ENCODE measurements at places on chromosomes 5 and 9.

DNA sequence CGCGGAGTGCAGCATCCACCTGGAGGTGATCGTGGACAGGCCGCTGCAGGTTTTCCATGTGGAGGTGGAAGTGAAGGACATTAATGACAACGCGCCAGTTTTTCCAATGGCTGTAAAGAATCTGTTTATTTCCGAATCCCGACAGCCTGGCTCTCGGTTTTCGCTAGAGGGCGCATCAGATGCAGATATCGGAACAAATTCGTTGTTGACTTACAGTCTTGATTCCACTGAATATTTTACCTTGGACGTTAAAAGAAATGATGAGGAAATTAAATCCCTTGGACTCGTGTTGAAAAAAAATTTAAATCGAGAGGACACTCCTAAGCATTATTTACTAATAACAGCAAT lies 611 bp downstream of the PCDHA3 start:
- no peak for DNase-seq

DNA sequence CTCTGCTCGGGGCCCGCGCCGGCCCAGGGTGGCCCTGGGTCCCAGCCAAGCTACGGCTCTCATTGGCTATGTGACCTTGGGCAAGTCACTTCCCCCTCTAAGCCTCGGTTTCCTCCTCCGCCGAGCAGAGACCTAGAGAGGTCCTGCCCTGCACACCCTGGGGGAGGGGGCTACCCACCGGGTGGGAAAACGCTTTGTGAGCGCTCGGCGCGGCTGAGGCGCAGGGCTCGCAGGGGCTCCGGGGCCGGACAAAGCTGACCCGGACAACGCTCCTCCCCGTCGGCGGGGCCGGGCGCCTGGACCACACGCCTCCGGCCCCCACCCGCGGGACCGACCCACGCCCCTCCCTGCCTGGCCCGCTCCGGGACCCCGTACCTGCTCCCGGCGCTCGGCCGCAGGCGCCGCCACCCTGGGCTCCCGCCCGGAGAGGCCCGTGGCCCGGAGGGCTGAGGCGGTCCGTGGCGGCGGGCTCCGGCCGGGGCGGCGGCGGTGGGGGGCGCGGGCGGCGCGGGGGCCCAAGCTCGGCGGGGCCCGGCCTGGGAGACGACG lies 85.7 kb upstream of the MELK start:
- DNase-seq, result peak; percentile 86

DNA sequence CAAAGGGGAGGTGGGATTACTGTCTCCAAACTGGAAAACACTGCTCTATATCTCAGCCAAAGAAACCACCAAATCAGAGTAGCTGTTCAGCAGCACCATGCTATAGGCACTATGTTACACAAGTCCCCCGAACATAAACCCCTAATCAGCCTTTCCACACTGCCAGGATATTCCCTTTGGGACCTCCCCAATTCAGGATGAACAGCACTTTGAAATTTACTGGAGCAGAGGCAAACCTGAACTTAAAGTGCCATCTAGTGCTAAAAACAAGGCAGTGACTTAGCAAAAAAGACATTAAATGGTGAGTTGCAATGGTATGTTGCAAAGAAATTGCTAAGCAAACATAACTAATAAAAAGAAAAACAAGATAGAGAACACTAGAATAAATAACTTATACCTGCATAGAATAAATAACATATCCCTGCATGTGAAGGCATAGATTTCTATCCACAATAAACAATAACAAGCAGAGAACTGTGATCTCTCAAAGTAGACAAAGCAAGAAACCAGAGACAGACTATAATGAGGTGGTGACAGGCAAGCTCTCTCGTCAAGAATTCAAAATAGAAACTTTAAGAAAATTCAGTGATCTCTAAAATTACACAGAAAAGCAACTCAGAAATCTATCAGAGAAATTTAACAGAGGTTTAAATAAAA lies 584.4 kb upstream of the ACO1 start:
- DNase-seq, result peak; percentile 14

- no peak for DNase-seq
These were observed 12.1 kb downstream of the CCL28 start for GRCh38 chr5:43400082-43400481.

DNA sequence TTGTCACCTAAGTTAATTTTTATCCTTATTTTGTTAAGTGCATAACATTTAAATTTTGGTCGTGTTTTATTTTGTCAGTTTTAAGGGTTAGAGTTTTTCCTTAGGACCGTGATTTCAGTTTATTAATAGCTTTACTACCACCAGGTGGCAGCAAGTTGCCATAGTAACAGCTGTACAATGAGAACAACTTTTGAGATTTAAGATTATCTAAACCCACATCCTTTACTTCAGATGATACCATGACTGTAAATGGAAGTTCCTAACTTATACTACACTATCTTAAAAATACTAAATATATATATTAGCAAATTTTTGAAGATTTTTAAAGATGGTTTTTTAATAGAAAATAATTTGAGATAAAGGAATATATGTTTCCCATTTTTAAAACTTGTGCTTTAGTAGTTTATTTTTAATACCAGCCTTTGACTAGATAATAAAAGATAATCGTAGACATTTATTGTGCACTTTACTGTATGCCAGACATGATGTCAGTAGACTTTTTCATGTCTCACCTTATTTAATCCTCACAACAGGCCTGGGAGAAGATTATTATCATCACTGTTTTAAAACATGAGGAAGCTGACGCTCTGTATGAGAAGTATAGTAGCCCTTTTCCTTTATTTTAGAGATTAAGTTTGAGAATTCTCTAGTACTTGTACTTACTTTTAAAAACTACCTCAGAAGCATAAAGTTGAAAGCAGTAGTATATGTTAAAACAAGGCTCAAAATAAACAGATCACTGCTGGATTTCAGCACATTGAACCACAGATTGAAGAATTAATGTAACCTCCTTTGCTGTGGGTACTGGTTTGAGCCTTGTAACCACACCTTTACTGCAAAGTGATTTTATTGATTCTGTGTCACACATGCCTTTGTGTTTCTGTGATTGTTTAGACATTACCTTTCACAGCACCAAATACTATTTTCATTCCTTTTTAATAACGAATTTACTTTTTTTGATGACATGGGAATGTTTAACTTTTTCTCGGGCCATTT lies 27.5 kb downstream of the SREK1 start:
- DNase-seq, result peak; percentile 82

DNA sequence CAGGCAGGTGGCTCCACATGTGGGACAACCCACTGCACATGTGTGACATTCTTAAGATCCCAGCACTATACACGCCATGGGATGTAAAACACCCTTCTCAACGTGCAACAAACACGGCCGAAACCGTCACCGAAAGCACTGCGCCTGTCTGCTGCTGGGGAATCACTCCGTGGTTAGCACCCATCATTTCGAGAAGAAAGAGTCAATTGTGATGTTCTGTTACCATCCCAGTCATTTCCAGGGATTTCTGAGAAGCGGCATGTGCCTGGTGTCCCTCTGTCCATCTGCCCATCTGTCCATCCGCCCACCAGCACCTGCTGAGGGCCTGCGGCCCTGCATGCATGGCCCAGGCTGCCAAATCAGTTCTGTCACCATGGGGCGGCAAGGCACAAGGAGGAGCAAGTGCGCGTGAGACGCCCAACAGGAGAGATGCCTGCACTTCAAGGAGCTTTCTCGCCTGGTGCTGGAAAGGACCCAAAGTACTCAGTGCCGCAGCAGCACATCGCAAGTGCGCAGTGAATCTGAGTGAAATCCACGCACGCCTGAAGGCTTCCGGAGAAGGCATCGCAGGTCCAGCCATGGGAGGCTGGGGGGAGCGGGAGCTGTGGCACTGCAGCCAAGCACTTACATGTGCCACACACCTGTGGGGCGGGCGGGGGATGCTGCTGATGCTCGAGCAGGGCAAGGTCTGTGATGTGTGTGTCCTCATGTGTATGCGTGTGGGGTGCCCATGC lies 38.0 kb downstream of the VAV2 start:
- peak; percentile 43 for DNase-seq

GRCh38 chr5:44987026-44987425 lies 178.3 kb downstream of the MRPS30 start:
- no peak for DNase-seq

DNA sequence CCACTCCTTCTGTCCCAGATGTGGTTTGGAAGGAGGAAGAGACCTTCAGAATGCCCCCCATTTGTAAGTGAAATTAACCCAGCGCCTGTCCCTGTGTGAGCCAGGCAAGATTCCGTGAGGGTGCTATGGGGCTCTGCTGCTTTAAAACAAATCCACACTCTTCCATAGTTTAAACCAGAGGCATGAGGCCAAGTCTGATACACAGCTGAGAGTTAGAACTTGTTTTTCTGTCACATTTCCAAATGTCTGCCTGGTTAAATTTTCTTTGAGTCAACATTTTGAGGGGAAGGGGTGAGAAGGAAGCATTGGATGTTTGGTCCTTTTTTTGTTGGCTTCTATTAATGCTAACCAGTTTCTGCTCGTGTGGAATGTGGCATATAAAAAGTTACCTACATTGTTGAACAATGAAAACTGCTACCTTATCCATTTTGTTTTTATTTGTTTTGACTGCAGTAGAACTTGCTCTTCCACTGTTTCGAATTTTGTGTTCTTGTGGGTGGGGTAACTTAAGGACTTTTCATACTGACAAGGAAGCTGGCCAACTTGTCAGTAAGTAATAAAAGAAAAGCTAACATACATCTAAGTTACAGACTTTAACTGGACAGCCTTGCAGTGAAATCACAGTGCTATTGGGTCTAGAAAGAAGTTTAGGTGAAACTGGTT lies 12.9 kb downstream of the RGMB start:
- no peak for DNase-seq

DNA sequence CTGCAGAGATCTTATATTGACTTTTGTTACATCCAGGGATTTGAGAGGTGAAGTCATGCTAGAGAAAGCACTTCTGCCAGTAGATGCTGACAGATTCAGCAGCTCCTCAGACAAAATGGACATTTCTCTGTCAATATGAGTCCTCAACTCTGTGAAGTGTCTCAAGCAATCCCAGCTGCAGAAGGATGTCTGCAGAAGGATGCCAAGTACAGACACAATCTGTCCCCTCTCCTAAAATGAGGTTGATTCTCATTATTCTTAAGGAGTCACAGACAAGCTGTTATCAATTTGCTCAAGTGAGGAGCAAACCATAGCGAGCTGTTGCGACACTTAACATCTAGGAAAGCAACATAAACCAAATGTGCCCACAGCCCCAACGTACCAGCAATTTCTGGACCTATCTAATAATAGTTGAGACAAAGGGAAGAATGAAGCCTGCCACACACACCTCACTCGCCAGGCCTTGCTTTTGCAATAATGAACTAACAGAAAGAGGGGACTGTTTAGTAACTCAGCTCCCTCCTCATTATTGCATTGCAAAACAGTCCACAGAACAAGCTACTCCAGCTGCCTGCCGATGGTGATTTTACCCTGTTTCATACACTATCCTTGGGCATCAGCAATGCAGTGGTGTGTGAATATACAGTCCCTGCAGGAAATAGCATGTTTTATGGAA lies 364.2 kb upstream of the PDE4D start:
- DNase-seq, result no peak

GRCh38 chr9:38227061-38227540 lies 158.1 kb upstream of the SHB start:
- peak; percentile 93 for DNase-seq

DNA sequence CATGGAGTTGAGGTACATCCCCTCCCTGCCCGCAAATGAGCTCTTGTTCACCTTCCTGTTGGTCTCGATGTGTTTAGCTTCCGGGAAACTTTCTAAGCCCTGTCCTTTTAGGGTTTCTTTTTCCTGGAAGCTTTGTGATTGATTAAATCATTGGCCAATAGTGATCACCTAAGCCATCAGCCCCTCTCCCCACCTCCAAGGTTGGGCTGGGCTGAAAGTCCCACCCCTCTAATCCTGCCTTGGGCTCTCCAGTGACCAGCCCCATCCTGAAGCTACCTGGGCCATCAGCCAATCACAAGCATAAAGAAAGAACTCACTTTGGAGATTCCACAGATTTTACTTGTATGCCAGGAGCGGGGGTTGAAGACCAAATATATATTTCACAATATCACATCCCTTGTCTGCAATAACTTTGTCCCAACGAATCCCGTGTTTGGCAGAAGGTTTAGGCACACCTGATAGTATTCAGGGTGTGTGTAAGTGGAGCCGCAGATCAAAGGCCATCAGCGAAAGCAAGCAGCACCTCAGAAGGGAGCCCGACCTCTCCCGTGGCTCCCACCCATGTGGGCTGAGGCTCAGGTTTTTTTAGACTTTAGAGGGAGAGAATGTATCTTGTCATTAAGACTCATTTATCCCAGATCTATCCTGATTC lies 20.4 kb downstream of the ROPN1L start:
- no peak for DNase-seq

DNA sequence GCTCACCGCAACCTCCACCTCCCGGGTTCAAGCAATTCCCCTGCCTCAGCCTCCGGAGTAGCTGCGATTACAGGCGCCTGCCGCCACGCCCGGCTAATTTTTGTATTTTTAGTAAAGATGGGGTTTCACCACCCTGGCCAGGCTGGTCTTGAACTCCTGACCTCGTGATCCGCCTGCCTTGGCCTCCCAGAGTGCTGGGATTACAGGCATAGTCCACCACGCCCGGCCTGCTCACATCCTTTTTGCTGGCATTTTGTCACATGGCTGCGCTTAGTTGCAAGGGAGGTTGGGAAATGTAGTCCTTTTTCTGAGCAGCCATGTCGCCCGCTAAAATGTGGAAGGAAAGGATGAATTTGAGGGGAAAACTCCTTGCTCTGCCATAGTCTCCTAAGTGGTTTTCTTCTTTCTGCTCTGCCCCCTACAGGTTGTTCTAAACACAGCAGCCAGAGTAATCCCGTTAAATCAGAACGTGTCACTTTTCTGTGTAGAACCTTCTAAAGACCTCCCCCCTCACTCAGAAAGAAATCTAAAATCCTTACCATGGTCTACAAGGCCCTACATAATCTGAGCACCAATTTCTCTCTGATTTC lies 57.8 kb upstream of the HSPA9 start:
- peak; percentile 12 for DNase-seq

GRCh38 chr5:24643880-24644279 lies 898 bp downstream of the CDH10 start:
- no peak for DNase-seq

DNA sequence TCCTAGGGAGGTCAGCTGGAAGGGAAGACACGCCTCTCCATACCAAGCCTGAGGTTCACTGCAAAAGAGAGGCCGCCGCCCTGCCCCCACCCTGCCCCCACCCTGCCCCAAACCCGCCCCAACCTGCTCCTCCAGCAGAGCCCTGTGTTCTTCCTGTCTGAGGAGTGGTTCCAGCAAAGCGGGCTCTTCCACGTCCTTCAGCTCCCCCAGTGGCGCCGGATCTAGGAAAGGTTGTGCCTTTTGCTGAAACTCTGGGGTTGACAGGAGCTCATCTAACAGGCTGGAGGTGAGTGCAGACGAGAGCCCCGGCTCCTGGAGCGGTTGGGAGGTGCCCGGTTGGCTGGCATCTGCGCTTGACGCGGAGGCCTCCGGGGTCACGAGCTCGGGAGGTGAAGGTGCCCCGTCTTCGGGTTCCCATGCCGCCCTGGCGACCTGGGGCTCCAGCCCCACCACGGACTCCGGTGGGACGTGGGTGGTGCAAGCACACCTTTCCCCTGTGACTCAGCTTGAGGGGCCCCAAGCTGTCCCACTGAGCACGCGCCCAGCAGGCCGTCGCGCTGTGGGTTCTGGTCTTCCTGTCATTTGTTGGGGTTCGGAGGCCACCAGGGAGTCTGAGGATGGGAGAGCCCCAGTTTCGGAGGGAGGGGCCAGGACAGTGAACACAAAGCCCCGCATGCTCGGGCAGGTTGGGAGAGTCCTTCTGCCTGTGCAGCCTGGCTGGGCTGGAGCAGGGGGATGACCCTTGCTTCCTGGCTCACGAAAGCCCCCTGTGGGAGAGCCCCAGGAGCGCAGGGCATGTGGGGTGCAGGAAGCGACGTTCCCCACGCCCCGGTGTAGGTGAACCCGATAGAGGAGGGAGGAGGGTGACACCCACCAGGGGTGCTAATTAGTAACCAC lies 1467.1 kb downstream of the FOXD4L5 start:
- peak; percentile 49 for DNase-seq
